Gastroesophageal sphincter (tissue), 4 donors: ENCODE measurements at places on chromosomes 16 and 17.

DNA sequence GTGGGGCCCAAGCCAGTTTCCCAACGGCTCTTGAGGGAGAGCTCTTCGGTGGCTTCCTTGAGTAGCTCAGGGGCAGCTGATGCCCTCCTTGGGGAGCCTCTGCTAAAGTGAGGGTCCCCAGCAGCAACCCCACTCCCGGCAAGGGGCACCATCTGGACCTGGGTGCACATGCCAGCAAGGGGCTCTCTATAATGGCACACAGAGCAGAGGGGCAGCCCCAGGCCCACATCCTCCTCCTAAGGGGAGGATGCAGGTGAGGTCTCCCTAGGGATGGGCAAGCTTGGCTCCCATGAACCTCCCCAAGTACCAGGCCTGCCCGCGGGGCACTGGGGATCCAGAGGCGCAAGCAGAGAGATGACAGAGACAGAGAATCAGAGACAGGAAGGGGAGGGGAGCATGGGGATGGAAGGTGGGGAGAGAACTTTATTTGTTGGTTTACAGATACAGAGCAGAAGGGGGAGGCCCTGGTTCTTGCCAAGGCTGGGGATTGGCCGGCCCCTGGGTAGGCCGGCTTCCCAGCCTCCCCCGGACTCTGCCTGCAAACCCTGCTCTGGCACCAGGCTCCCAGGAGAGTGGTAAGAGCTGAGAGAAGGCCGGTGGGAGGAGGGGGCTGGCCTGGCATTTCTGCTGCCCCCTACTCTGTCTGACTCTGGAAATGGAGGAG is 61.4 kb downstream of the SRCIN1 start:
- ATAC-seq = no peak

DNA sequence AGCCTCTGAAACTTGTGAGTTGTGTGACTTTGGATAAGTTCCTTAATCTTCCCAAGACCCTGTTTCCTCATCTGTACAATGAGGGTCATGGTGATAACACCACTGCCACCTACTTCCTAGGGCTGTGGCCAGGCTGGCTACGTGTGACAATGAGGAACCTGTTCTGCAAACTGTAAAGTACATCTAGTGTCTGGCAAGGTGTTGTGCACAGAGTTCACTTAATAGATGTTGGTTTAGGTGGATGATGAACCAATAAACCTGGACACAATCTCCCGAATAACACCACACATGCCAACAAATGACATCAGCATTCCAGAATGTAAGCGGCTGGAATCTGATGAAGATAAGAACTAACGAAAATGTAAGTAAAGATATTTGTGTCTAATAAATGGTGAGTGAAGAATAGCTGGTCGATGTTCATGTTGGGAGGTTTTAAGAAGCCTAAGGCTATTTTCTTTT is 82.3 kb downstream of the MARCHF10 start:
- no peak for ATAC-seq

GRCh38 chr16:4349332-4349731 is 1.8 kb downstream of the PAM16 start:
- no peak for ATAC-seq

DNA sequence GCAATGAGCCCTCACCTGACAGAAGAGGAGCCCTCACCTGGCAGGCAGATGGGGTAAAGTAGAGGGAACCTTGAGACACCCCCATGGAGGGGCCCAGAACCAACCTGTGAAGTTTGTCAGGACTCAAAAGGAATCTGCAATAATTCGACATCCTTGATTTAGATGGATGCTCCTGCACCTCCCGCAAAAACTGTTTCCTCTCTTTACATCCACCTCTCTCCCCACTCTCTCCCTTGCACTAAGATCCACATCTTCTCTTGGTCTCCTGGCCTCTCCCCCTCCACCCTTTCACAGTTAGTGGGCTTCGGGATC is 34.9 kb upstream of the RBFOX3 start:
- ATAC-seq = no peak

GRCh38 chr17:63929860-63930766 is 2.0 kb downstream of the CD79B start:
- peak; percentile 67 for ATAC-seq

- ATAC-seq = peak; percentile 13
Observed at GRCh38 chr16:89334988-89335802, 117.7 kb downstream of the ZNF778 start.

- no peak for ATAC-seq
Observed at GRCh38 chr17:56289321-56289720, 136.0 kb downstream of the ANKFN1 start.

- ATAC-seq = no peak
Observed at GRCh38 chr16:73909529-73910035, 387.0 kb upstream of the PSMD7 start.

DNA sequence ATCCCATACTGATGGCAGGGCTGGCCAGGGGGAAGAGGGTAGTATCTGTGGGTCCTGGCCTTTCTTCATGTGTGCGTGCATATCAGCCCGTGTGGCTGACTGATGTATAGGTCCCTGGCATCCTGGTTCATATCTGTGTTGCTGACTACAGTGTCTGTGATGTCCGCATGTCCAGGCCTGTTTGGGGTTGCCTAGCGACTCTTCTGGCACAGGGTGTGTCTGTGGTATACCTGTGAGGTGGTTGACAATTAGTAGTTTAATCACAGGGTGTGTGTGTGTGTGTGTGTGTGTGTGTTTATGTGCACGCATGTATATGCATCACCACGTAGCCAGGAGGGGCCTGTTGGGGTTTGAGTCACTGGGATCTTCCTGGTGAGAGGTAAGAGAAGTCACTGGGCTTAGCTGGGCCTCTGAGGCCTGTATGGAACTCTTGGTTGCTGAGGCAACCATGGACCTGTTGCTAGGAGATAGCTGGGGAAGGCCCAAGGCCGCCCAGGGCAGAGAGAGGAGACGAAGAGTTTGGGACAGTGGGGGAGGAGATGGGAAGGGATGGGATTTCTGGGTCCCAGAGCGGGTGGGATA is 603 bp upstream of the TMEM95 start:
- ATAC-seq = no peak

GRCh38 chr16:87491522-87492290 is 1.1 kb downstream of the ZCCHC14 start:
- ATAC-seq = no peak

- no peak for ATAC-seq
Observed at GRCh38 chr16:23466162-23466885, 13.3 kb upstream of the COG7 start.

GRCh38 chr16:19502395-19503131 is 19.3 kb downstream of the GDE1 start:
- ATAC-seq = peak; percentile 36

GRCh38 chr17:76085066-76085730 is 6.2 kb downstream of the ZACN start:
- no peak for ATAC-seq

GRCh38 chr17:50697663-50698272 is 9.9 kb downstream of the ANKRD40 start:
- ATAC-seq = no peak

DNA sequence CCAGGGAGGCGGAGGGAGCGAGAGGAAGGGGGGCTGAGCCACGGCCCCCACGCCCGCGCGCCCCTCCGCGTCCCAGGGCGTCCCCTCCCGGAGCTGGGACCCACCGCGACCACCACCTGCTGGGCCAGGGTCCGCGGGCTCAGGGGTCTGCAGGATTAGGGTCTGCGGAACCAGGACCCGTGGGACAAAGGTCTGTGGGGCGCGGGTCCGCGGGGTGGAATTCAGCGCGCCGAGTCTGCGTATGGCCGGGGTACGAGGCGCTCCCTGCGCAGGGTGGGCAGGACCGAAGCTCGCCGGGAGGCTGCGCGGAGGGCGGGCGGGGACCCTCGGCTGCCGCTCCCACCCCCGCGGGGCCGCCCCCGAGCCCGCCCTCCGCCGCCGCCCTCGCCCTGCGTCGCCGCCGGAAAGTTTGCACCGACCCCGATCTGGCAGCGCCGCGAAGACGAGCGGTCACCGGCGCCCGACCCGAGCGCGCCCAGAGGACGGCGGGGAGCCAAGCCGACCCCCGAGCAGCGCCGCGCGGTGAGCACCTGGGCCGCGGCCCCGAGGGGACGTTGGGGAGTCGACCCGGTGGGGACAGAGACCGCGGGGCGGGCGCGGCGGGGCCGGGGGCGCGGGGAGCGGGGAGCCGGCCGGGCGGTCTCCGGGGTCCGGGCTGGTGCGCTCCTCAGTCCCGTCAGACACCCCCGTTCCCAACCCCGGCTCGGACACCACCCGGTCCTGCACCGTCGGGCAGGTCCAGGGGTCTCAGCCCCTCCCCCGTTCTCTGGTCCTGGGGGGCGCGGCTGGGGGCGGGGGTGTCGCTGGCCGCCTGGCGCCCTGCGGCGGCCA is at the start of gene GCGR:
Gene GCGR, plus strand, starts transcription at position 423 of the 831 bp plus-strand sequence. CDS start 4,869 bp downstream, outside the sequence.
- no peak for ATAC-seq
